Activated CD8-positive, alpha-beta memory T cell treated with anti-CD3 and anti-CD28 coated beads for 1 hour (primary cell): ENCODE measurements at places on chromosomes 12 and 14.

GRCh38 chr12:122474324-122474716 is 26.4 kb downstream of the ZCCHC8 start:
- no peak for DNase-seq

DNA sequence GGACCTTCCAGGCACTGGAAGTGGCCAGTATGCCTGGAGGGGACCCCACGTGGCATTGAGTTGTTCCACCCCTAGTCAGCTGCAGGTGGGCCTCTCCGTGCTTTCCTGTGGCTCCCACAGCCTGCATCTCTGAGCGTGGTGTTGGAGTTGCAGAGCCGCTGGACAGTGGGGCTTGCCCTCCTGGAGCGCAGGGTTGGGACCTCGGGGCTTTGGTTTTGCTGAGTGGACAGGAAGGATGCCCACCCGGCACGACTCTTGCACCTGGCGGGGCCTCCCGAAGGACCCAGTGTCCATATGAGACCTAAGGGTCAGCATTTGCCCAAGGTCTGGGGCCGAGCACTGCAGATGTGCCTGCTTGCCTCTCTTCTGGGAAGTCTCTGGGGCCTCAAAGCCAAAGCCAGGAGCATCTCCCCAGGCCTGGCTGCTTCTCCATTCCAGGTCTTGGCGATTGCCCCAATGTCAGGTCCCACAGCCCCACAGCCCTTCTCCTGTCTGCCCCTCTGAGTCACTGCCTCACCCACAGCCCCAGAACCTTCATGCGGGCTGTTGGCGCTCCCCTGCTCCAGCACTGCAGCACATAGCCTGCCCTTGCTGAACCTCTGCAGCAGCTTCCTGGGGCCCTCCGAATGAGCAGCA is 1.5 kb downstream of the PACS2 start:
- DNase-seq, result no peak

DNA sequence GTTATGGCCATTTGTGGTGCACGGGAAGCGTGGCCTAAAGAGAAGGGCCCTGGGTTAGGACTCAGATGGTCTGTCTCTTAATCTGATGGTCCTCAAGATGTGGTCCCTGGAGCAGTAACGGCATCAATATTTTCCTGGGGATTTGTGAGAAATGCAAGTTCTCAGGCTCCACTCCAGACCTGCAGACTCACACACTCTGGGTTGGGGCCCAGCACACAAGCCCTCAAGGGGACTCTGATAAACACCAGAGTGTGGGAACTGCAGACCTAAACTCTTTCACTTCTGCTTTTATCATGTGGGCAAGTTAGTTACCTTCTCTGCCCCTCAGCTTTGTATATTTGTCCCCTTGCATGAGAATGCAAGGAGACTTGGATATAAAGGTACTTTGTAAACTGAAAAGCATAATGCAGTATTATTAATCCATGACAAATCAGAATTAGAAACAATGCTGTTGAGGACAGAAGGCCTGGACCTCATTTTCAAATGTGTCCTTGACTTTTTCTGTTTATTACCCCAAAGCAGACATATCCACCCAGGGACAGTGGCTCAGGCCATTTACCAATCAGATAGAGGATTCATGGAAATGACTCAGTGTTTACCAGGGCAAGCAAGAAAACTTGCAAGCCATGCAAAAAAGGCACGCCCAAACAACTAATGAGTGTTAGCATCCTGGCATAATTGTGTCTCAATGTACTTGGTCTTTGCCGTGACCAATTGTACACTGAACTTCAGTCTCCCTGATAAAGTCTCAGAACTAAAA is 157.0 kb downstream of the ASCL1 start:
- no peak for DNase-seq

DNA sequence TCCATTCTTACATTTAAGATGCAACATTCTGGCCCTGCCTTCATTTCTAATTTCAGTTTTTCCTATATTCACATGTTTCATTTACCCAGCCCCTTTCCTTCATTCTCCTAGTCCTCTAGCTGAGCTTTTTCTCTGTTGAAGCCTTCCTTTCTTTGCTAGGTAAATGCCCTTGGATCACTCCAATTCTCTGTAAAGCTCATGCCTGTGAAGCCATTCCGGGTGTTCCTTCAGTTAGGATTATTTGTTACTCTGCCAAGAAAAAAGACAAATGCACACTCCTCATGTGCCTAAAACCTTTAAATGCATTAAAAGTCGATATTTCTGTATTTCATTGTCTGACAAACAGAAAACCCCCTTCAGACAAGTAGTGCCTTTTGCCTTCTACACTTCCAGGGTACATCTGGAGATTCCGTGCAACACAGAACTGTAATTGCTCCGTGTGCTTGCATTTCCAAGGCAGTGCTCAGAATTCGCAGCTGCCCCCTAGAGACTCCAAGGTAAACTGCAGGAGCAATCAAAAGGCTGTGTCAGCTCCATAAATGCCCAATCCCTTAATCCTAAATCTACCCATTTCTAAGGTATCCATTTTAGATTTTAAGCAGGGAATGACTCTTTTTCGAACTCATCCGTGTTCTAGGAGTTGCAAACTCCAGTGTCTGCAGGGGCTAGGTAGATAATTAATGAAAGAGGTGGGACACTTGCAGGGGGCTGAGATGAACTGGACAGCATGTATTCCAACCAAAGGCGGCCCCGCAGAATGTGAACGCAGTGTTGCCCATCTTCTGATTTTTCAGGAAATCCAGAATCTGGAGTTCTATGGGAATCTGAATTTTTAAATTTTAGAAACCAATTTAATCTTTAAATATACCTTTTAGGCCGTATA is 320.2 kb downstream of the GRIN2B start:
- no peak for DNase-seq

DNA sequence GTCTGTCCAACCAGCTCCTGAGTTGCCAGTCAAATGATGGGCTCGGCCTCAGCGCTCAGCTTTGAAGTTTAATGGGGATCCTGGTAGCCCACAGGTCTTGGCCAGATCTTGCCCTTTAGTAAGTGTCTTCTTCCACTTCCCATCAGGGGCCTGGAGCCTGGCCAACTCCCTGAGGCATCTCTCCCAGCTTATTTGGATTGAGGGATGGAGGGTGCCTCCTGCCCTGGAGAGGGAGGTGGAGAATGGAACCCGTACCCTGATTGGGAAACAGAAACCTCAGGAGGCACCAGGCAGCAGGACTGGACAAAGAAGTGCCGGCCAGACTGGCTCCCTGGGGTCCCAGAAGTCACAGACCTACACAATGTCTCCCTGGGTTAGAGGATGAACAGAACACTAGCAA is 40.5 kb upstream of the LTBP2 start:
- DNase-seq, result no peak

GRCh38 chr12:45431126-45431525 is 215.2 kb downstream of the ANO6 start:
- DNase-seq, result no peak

- DNase-seq, result no peak
These were observed 8.3 kb downstream of the CDKL1 start for GRCh38 chr14:50388256-50388931.

- DNase-seq, result no peak
These were observed 349.0 kb downstream of the GLT1D1 start for GRCh38 chr12:129202109-129202814.

DNA sequence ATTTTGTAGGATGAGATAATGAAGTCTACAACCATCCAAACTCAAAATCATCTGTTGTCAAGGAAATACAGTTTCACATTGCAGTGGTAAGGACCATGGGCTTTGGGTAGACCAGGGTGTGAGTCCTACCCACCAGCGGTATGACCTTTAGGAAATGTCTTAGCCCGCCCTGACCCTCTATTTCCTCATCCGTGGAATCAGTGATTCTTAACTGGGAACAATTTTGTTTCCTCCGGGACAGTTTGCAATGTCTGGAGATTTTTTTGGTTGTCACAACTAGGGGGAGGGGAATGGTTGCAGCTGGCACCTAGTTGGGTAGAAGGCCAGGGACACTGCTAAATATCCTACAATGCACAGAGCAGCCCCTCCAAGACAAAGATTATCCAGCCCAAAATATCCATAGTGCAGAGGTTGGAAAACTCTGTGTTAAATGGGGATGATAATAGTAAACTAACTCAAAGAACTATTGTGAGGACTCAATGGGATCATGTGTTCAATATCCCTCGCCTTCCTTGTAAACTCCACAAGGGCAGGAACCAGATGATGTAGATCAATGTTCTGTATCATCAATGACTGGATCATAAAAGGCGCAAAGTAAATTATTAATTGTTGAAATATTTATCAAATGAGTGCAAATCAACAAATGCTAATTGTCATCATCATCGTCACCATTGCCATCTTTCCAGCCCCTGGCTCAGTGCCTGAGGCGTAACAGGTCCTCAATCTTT is 15.7 kb upstream of the IFT81 start:
- DNase-seq, result no peak

DNA sequence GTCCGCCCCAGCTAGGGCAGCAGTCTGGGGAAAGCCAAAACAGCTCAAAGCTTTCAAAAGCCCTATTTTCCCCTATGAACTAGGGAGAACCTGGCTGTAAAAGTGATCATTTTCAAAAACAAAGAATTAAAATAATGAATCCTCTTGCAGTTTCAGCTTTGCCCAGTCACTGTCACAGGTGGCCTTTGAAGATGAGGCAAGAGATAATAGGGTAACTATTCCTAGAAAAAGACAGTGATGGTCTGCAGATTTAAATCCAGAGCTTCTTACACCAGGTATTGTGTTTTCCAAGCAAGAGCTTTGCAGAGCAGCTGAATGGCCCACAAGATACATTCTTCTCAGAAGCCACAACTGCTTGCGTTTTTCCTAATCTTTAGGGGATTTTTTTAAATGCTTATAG is 80.2 kb upstream of the NUDT4 start:
- no peak for DNase-seq
